ENCODE measurements at places on chromosomes 2 and 18. TPM values are rescaled to one million over a fixed set of nuclear protein-coding genes. Genes with fewer than 3 reads are reported as not detected.

DNA sequence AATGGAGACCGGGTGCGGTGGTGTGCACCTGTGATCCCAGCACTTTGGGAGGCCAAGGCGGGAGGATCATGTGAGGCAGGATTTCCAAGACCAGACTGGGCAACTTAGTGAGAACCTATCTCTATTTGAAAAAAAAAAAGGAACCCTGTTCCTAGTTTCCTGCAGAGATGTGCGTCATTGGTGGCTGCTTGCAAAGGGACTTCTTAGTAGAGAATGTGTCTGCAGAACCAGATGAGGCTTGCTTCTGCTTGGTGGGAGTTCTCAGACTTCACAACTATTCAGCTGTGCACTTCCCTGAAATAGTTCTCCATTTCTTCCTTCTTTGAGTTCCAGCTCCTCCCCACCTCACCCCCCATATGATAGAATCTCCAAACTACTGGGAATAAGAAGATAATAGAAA, 22.3 kb downstream of the ZCCHC2 start:
- DNase-seq, result no peak

DNA sequence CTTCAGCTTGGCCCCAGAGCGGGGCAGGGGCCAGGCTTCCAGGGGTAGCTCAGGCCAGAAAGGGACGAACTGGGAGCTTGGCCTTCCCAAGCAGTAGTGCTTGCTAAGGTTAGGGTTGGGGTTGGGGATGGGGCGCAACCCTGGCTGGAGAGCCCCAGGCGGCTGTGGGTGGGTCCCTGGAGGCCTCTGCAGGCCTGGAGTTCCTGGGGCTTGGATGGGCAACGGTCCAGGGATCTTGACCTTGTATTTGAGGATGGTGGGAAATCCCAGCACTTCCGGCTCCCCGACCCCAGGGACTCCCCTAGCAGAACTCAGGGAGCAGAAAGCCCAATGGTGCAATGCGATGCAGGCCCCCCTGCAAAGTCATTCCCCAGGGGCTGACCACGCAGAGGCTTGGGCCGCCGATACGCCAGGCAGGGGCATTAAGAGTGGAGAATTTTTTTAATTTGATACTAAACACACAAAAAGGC, 12.6 kb upstream of the MLPH start:
- DNase-seq, result no peak

DNA sequence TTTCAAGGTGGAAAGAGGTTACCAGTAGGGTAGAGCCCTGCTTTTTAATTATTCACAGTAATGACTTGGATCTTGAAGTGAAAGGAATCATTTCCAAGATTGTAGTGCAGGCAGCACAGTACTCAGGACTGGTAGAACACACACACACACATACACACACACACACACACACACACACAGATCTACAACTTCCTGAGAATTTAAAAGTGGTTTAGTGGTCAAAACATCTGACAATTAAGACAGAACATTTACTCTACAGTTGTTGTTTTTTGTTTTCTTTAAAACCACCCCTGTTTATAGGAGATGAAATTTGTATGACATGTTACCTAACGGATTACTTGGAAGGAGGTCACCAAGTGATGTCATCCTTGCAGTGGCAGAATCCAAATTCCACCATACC, 146.7 kb upstream of the VRK2 start:
- DNase-seq, result no peak

DNA sequence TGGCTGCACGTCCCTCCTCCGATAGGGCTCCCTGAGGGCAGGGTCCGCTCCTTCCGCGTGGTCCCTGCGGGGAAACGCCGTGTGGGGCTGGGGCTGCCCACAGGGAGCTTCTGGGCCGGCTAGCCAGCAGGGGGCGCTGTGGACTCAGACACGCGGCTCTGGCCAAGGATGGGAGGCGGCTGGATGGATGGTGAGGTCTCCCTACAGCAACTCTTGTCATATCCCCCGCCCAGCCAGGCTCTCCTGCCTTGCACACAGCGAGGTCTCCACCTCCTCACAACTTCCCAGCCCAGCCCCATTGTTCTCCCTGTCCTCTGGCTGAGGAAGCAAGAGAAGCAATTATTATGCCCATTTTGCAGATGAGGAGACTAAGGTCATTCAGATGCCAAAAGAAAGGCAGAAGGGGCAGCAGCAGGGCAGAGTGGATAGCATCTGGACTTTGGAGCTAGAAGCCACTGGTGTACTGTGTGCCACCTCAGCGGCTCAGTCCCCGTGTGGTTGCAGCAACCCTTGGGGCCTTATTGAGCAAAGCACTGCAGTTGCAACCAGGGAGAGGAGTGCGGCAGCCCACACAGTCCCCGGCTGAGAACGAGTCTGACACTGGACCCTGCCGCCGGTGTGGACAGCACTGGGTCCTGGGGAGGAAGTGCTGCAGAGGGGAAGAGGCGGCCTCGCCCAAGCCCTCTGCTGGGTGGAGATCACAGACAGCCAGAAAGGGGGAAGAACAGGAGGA, 99.0 kb downstream of the ZFP36L2 start:
- DNase-seq, result peak; percentile 63

DNA sequence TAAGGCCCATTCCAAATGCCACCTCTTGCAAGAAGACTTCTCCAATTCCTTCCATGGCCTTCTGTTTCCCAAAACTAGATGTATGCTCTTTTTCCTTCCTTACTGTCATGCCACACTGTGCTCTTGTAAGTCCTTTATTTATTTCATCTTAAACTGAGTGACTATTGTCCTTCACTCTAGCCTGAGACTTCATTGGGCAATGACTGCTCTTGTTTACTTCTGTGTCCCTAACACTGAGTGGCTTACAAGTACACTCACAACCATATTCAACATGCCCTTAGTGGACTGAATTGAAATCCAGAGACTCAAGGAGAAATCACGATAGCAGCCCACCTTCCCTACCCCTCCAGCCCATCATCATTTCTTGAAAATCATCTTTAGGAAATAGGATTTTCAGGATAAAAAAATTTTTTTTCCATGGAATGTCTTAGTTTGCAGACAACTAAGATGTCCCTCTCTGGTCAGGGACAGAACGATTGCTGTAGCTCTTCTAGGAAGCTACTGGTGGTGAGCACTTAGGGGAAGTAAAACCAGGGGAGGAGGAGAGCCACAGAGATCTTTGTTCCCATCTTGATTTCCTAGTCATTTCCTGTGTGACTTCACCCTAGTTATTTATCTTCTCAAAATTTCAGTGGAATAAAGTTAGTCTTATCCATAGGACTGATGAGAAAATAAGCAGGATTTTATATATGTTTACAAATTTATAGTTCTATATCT, 80.7 kb downstream of the CYRIA start:
- no peak for DNase-seq

DNA sequence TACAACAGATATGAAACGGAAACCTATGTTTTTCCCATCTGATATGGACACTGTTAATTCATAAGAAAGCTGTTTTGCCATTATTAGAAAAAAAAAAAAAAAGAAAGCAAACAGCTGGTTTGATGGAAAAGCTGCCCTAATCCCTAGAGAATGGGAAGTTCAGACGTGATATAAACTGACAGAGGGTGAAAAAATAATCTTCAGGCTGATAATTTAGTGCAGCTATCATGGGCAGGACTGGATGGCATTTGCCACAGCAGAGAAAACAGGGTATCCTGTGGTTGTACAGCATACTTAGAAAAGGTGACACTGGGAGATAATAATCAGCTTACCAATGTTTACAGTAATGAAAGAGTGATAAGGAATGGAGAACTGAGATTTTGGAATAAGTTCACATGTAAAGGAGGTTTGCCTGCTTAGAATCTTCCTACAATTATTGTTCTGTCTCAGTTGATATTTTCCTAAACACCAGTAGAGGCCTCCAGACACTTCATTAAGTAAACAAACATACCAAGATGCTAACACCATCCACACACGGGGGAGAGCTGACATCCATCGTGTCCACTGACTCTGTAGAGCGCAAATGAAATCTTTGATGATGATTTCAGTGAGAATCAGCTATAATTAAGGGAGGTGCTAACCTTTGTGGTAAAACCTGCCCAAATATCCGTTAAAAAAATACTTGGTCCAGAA, 211.6 kb upstream of the MMADHC start:
- no peak for DNase-seq

DNA sequence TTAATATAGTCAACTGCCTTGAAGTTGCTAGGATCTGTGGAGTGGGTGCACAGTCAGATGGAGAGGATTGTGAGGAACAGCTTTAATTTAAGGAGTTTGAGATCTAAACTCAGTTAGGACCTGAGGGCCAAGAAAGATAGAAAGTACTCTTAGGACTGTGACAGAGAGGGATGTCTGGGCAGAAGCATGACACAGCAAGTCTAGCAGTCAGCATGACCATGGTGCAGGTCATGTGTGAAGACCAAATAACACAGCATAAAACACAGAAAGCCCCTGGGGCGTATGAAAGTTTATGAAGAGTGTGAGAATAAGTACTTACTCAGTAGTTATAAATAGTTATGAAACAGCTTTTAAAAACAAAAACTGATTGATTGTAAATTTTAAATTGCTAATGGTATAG, 107.2 kb downstream of the GALNT1 start:
- DNase-seq, result no peak

Gene XPO1
- 103 TPM for total RNA-seq

Data from glutamatergic neuron (in vitro differentiated cells).